GM23338 (cell line): ENCODE measurements at places on chromosomes 11 and 22. TPM values are rescaled to one million over a fixed set of nuclear protein-coding genes. Genes with fewer than 3 reads are reported as not detected.

Gene VWCE
- 13.1 and 16.9 TPM in 2 replicates for total RNA-seq

Gene UBQLNL
- total RNA-seq, result 0.35 and 0.52 TPM in 2 replicates

DNA sequence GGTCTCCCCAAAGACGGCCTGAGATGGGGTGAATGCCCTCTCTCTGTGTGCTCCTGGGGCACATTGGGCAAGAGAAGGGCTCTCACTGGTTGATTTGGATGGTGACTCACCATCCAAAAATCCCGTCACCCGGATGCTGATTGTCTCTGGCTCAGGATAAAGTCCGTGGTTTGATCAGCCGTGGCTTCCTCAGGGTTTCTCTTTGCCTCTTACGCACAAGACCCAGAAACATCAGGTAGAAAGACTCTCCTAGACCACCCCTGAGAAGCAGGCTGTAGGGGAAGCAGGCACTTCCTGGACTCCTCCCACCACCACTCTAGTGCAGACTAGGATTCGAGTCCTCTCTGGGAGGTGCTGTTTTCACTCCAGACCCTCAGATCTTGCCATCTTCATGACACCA lies 176.1 kb upstream of the NCAM1 start:
- no peaks in the 10 kb centered on the region for H3K27me3 ChIP-seq
- no peaks in the 10 kb centered on the region for H3K36me3 ChIP-seq
- no peak overlapping the region for H3K27ac ChIP-seq
- H3K4me1 ChIP-seq, result no peaks in the 10 kb centered on the region
- no peak overlapping the region for H3K4me3 ChIP-seq

Gene SEPTIN5
- 7.7 and 17.2 TPM in 2 replicates for total RNA-seq

- H3K27ac ChIP-seq, result no peak overlapping the region
- H3K4me3 ChIP-seq, result no peak overlapping the region
- no peaks in the 10 kb centered on the region for H3K4me1 ChIP-seq
- no peaks in the 10 kb centered on the region for H3K36me3 ChIP-seq
- DNase-seq, result no peak
- no peaks in the 10 kb centered on the region for H3K27me3 ChIP-seq
Observed at GRCh38 chr11:4654635-4655369, 11.0 kb downstream of the OR51E1 start.

DNA sequence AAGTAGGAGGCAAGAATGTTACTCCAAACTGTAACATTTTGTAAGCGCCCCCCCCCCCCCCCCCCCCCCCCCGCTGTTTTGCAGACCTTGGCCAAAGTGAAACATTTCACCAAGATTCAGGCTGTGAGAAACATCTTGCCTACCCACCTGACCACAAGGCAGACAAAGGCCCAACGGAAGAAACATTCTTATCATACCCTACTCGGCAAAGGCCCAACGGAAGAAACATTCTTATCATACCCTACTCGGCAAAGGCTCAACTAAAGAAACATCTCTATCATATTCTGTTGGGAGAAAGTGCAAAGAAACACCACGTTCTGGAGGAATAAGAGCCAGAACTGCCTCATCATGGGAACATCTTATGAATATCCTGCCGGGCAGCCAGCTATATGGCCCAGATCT lies 117.1 kb downstream of the JRKL start:
- peak; percentile 30 for DNase-seq
- no peak overlapping the region for H3K27ac ChIP-seq
- no peak overlapping the region for H3K4me3 ChIP-seq
- no peaks in the 10 kb centered on the region for H3K4me1 ChIP-seq
- H3K27me3 ChIP-seq, result no peaks in the 10 kb centered on the region
- no peaks in the 10 kb centered on the region for H3K36me3 ChIP-seq

GRCh38 chr22:34297536-34298120 lies 377.4 kb upstream of the LARGE1 start:
- no peaks in the 10 kb centered on the region for H3K27me3 ChIP-seq
- DNase-seq, result no peak
- no peak overlapping the region for H3K27ac ChIP-seq
- no peaks in the 10 kb centered on the region for H3K4me1 ChIP-seq
- no peaks in the 10 kb centered on the region; the same call in 1 of the 2 replicates for H3K36me3 ChIP-seq

GRCh38 chr11:70192666-70193410 lies 10.3 kb upstream of the FADD start:
- no peaks in the 10 kb centered on the region for H3K4me1 ChIP-seq
- no peaks in the 10 kb centered on the region for H3K27me3 ChIP-seq
- no peaks in the 10 kb centered on the region for H3K36me3 ChIP-seq
- no peak overlapping the region for H3K4me3 ChIP-seq

DNA sequence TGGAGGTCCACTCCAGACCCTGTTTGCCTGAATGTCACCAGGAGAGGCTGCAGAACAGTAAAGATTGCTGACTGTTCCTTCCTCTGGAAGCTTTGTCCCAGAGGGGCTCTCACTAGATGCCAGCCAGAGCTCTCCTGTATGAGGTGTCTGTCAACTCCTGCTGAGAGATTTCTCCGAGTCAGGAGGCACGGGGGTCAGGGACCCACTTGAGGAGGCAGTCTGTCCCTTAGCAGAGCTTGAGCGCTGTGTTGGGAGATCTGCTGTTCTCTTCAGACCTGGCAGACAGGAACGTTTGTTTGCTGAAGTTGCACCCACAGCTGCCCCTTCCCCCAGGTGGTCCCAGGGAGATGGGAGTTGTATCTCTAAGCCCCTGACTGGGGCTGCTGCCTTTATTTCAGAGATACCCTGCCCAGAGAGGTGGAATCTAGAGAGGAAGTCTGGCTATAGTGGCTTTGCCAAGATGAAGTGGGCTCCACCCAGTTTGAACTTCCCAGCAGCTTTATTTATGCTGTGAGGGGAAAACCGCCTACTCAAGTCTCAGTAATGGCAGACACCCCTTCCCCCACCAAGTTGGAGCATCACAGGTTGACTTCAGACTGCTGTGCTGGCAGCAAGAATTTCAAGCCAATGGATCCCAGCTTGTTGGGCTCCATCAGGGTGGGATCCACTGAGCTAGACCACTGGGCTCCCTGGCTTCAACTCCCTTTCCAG lies 99.4 kb downstream of the PDE3B start:
- DNase-seq, result no peak
- no peaks in the 10 kb centered on the region for H3K36me3 ChIP-seq
- H3K27me3 ChIP-seq, result no peaks in the 10 kb centered on the region
- peaks cover 20% of the 10 kb centered on the region for H3K4me1 ChIP-seq
- H3K4me3 ChIP-seq, result no peak overlapping the region
- H3K27ac ChIP-seq, result no peak overlapping the region

Gene MMP10
- 0.10 and 0.31 TPM in 2 replicates for total RNA-seq

Gene DEUP1
- total RNA-seq, result 0.63 and 0.85 TPM in 2 replicates

DNA sequence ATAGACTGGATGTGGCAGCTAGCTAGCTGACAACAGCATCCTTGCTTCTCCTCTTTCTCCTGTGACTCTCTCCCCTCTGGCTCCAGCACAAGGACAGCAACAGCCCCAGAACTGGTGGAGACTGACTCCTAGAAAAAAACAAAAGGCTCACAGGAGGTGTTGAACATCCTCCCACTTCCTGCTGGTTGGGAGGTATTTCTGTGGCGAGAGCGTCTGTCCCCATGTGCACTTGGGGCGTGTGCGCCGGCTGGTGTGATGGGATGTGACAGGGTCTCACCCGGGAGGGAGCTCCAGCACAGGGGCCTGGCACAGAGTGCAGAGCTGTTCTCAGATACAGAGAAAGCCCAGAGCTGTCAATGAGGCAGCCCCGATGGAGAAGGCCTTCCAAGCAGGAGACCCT lies 107.2 kb upstream of the E2F8 start:
- no peak overlapping the region for H3K27ac ChIP-seq
- H3K36me3 ChIP-seq, result no peaks in the 10 kb centered on the region
- H3K4me3 ChIP-seq, result no peak overlapping the region
- DNase-seq, result no peak

DNA sequence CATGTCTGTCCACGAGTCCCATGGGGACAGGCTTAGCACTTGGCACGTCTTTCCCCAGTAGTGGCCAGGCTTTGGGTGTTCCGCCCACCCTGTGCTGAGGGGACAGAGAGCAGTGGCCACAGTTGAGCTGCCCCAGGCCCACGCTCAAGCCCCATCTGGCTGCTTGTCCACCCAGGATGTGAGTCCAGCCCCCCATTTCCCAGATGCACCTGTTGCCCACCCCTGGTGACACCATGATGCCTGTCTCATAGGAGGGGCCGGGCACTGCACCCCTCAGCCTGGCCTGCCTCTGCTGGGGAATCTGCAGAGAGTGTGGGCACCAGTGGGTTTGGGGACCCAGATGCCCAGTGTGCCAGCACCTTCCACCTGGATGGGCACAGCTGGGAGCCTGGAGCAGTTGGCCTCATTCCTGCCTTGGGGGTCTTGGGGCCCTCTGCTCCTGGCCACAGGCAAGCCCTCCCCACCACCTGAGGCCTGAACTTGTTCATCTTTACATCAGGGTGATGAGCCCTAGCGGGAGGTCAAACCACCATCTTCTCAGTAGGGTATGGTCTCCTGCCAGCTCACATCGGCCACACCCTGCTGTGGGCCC lies 5.7 kb downstream of the SIGIRR start:
- H3K27ac ChIP-seq, result no peak overlapping the region
- no peaks in the 10 kb centered on the region for H3K36me3 ChIP-seq
- H3K4me3 ChIP-seq, result no peak overlapping the region
- no peak for DNase-seq

- peak; percentile 98 for DNase-seq
- peaks cover 16% of the 10 kb centered on the region for H3K4me1 ChIP-seq
Observed at GRCh38 chr11:93784145-93784934, at the start of gene MED17. Gene MED17, plus strand, starts transcription at chr11:93784282. Its CDS starts 232 bp downstream, at chr11:93784514.

Gene APOA1
- not detected in 2 replicates for total RNA-seq

Gene PRDM10
- 12.5 and 14.9 TPM in 2 replicates for total RNA-seq

GRCh38 chr11:104343578-104343977 lies 179.6 kb upstream of the PDGFD start:
- H3K36me3 ChIP-seq, result no peaks in the 10 kb centered on the region
- H3K4me1 ChIP-seq, result no peaks in the 10 kb centered on the region
- no peak overlapping the region for H3K4me3 ChIP-seq
- no peaks in the 10 kb centered on the region for H3K27me3 ChIP-seq
- DNase-seq, result peak; percentile 64

DNA sequence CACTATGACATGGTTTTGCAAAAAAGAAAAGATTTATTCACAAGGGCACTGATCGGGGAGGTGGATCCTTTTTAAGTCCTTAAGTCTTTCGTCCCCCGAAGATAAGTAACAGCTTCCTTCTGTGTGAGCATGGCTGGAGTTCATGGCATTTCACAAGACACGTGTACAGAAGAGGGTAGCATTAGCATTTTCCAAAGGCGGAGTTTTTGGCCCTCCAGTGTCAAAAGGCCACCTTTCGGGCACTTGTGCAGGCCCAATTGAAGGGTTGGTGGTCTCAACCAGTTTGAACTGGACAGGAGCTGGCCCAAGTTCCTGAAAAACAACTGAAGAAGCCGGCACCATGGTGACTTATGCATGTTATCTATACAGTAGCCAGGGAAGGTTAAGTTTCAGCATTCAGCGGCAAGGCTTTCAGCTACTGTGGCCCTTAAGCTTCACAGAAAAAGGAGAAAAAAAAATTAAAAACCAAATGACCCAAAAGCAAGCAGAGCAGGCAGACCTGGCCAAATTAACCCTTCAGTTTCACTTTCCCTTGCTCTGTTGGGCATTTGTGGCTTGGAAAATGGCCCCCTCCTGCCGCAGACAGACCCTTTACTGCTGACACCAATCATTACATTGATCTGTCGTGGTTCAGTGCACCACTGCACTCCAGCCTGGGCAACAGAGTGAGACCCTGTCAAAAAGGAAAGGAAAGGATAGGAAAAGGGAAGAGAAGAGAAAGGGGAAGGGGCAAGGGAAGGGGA lies 18.7 kb downstream of the ZNF74 start:
- H3K4me1 ChIP-seq, result no peaks in the 10 kb centered on the region
- DNase-seq, result no peak
- H3K27me3 ChIP-seq, result no peaks in the 10 kb centered on the region
- no peak overlapping the region for H3K4me3 ChIP-seq
- no peaks in the 10 kb centered on the region for H3K36me3 ChIP-seq
- no peak overlapping the region for H3K27ac ChIP-seq

- peak; percentile 56 for DNase-seq
- H3K27ac ChIP-seq, result no peak overlapping the region
- H3K4me3 ChIP-seq, result peak overlapping the region; percentile 59; the same call in 1 of the 2 replicates
- no peaks in the 10 kb centered on the region for H3K36me3 ChIP-seq
Observed at GRCh38 chr11:2138431-2139122, 612 bp downstream of the IGF2 start.

DNA sequence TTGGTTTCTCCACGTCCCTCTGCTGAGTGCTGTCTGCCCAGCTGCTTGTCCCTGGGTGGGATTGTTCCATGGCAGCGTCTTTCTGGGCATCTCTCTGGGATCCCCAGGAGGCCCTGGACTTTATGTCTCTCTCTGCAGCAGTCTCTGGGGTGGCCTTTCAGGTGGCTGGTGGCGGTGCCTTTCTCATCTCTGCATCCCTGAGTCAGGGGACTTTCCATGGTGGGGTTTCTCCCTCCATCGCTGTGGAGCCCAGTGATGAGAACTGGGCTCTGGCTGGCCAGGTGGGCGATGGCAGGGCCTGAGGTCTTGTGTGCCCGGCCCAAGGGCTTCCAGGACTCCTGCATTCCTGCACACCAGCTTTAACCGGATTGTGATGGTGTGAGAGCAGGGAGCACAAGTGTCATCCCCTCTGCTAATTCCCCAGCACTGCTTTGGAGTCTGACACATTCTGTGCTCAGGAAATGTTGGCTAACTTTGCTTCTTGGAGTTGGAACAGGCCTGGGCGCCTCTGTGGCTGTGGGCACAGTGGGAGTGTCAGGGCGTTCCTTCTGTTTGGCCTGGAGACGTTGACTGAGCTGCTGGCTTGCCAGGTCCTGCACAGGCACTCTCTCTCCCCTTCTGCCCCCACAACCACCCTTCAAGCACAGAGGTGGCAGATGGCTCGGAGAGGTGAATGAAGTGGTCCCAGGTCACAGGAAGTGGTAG lies 27.9 kb downstream of the FAM83F start:
- no peaks in the 10 kb centered on the region for H3K4me1 ChIP-seq
- no peak overlapping the region for H3K4me3 ChIP-seq
- no peaks in the 10 kb centered on the region for H3K27me3 ChIP-seq
- DNase-seq, result no peak
- H3K27ac ChIP-seq, result no peak overlapping the region

- H3K36me3 ChIP-seq, result no peaks in the 10 kb centered on the region
- DNase-seq, result no peak
- H3K27me3 ChIP-seq, result no peaks in the 10 kb centered on the region
- no peak overlapping the region for H3K27ac ChIP-seq
- H3K4me3 ChIP-seq, result no peak overlapping the region
Observed at GRCh38 chr11:134347441-134347840, 15.7 kb downstream of the GLB1L2 start.

Gene IGF2
- 0.70 and 1.4 TPM in 2 replicates for total RNA-seq
